ENCODE measurements at places on chromosomes 5 and 9.

- DNase-seq = no peak
- no peaks in the 10 kb centered on the region for H3K27me3 ChIP-seq
- peak overlapping the region; percentile 51 for H3K27ac ChIP-seq
- no peaks in the 10 kb centered on the region for H3K36me3 ChIP-seq
- no peak overlapping the region for H3K4me3 ChIP-seq
Measured at GRCh38 chr5:158769696-158770095, 330.0 kb downstream of the EBF1 start.

DNA sequence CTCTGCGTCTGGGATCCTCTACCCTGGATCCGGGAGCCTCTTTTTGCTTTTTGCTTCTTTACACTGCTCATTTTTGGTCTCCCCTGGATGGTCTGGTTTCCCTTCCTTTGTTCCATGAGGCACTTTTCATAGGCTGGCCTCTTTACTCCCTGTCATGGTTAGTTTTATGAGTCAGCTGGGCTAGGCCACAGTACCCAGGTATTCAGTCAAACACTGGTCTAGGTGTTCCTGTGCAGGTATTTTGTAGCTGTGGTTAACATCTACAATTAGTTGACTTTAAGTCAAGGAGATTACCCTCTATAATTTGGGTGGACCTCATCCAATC, 17.5 kb downstream of the ANKRD33B start:
- peak overlapping the region; percentile 54 for H3K27ac ChIP-seq
- H3K4me3 ChIP-seq = no peak overlapping the region
- no peaks in the 10 kb centered on the region for H3K36me3 ChIP-seq
- no peaks in the 10 kb centered on the region for H3K27me3 ChIP-seq
- H3K4me1 ChIP-seq = peaks cover 42% of the 10 kb centered on the region

- H3K36me3 ChIP-seq = no peaks in the 10 kb centered on the region
- peaks cover 25% of the 10 kb centered on the region for H3K4me1 ChIP-seq
- no peaks in the 10 kb centered on the region for H3K27me3 ChIP-seq
- no peak overlapping the region for H3K27ac ChIP-seq
- DNase-seq = no peak
Measured at GRCh38 chr5:127515693-127516440, 1.6 kb upstream of the PRRC1 start.

- no peak overlapping the region for H3K27ac ChIP-seq
- H3K4me1 ChIP-seq = no peaks in the 10 kb centered on the region
Measured at GRCh38 chr5:167207081-167207480, 1084.4 kb upstream of the WWC1 start.

DNA sequence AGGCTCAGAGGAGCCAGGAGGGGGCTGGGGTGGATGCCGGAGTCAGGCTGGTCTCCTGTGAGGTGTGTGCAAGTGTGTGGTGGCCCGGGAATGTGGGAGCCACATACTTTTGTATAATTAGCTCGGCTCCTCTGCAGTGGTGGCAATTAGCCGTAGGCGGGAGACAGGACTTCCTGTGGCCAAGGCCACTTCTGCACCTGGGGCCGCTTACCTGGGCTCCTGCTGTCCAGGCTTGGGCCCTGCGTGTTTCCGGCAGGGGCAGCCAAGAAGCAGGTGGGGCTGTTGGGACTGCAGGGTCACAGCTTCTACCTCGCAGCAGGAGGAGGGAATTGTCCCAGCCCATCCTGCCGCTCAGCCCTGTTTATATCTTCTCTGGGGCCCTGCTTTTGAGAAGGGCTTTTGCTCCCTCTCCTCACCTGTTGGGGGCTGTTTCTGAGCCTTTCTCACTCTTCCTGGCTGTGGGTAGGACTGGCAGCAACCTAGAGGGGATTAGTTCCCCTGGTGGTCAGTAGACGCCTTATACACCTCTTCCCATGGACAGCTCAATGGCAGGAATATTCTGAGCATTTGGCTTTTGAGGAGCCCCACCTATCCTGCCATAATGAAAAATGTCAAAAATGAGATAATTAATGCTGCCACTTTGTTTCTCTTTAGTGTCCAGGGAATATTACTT, 145.4 kb upstream of the PITX1 start:
- H3K27me3 ChIP-seq = no peaks in the 10 kb centered on the region
- H3K27ac ChIP-seq = no peak overlapping the region

DNA sequence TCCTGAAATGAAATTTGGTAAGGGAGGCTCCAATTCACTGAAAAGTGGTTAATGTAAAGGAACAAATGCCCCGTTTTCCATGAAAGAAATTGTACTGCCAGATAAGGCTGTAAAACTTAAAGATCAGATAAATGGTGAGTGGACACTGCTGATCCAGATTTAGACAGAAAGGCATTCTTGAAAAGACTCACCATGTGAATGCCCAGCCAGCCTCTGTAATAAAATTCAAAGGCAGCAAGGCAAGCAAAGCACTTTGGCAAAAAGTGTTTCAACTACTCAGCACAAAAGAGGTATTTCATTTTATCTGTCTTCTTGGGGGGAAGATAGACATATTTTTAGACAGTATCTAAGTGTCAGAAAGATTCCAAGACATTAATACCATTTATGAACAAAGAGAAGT, 133.6 kb downstream of the MLLT3 start:
- no peak overlapping the region for H3K27ac ChIP-seq
- no peaks in the 10 kb centered on the region for H3K27me3 ChIP-seq
- H3K36me3 ChIP-seq = no peaks in the 10 kb centered on the region
- no peak for DNase-seq
- H3K4me3 ChIP-seq = no peak overlapping the region

GRCh38 chr9:83065233-83065632, 2.3 kb upstream of the RASEF start:
- H3K27ac ChIP-seq = no peak overlapping the region
- H3K4me1 ChIP-seq = peaks cover 23% of the 10 kb centered on the region
- DNase-seq = no peak
- H3K36me3 ChIP-seq = no peaks in the 10 kb centered on the region
- H3K4me3 ChIP-seq = no peak overlapping the region

DNA sequence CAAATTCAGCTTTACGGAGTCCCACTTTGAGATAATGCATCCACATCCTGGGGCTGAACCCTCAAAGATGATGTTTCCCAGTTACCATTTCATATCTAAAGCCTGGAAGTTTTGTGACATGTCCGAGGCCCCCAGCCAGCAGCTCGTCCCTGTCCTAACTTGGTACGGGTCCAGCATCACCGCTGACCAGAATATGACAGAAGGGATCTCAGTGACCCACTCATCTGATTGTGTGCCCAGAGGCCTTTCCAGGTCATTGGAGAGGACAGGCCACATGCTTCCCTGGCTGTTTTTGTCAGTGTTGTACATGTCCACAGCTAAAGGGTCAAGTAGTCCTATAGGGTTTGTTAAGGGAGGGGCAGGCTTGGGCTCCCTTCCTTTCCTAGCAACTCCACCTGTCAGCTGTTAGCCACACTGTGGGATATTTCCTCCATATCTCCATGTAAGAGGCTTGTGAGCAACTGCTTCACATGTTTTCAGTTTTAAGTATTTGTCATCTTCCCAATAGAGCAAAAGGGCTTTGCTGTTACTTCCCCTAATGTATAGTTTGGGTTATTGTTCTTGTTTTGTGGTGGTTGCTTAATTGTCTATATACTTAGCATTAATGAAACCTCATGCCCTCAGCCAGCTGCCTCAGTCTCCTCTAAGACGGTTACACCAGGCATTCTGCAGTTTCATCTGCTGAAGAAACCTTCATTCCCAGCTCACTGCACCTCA, 33.4 kb downstream of the SECISBP2 start:
- H3K27ac ChIP-seq = no peak overlapping the region
- H3K4me3 ChIP-seq = no peak overlapping the region
- peak; percentile 69 for DNase-seq
- H3K4me1 ChIP-seq = no peaks in the 10 kb centered on the region
- H3K36me3 ChIP-seq = no peaks in the 10 kb centered on the region

DNA sequence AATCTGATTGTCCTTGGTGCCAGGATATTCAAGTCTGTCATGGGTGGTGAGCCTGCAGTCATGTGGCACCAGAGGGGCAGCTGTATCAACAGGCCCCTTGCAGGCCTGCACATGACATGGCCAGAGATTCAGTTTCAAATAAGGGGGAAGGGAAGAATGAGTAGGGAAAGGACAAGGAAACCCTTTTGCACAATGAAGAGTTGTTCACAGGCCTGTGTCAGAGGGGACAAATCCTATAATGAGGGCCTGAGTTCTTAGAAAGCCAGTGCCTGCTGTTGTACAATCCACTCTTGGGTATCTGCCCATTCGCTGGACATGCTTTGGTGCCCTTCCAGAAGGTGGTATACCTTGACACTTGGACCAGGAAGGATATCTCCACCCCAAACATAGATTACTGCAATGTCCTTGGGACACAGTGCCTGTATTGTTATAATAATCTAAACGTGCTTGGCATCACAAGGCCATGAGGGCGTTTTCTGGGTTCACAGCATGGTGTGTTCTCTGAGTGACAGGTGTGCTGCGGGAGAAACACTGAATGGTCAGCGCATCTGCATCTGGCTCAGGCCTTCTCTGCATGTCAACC, 1.9 kb upstream of the TMEM171 start:
- no peak for DNase-seq
- H3K27me3 ChIP-seq = no peaks in the 10 kb centered on the region
- H3K4me3 ChIP-seq = no peak overlapping the region
- no peak overlapping the region for H3K27ac ChIP-seq

GRCh38 chr5:170773024-170773985, 10.2 kb upstream of the GABRP start:
- no peaks in the 10 kb centered on the region for H3K27me3 ChIP-seq
- no peaks in the 10 kb centered on the region for H3K36me3 ChIP-seq
- H3K4me3 ChIP-seq = no peak overlapping the region
- H3K27ac ChIP-seq = no peak overlapping the region
- no peak for DNase-seq

- peaks cover 14% of the 10 kb centered on the region for H3K4me1 ChIP-seq
- no peaks in the 10 kb centered on the region for H3K36me3 ChIP-seq
- DNase-seq = no peak
- no peaks in the 10 kb centered on the region for H3K27me3 ChIP-seq
- no peak overlapping the region for H3K4me3 ChIP-seq
Measured at GRCh38 chr9:99079542-99079941, 25.4 kb upstream of the TGFBR1 start.

DNA sequence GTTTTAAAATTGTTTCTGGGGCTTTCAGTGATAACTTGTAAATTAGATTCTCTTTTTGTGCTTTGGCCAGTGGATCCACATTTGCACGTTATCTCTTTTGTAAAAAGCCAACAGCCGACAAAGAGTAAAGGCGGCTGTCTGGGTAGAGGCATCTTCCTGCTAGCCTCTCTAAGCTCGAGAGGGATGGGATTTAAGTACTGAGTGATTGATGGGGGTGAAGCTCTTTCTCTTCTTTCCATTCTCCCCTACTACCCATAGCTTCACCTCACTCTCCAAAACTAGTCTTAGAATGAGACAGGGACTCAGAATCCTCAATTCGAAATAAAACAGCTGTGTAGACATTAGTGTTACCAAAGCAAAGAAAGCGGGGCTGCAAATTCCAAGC, 3.4 kb downstream of the PBX3 start:
- H3K27ac ChIP-seq = peak overlapping the region; percentile 94
- H3K4me3 ChIP-seq = peak overlapping the region; percentile 70
- H3K36me3 ChIP-seq = no peaks in the 10 kb centered on the region

- H3K4me3 ChIP-seq = no peak overlapping the region
- H3K27me3 ChIP-seq = no peaks in the 10 kb centered on the region
- no peak overlapping the region for H3K27ac ChIP-seq
- H3K36me3 ChIP-seq = no peaks in the 10 kb centered on the region
- DNase-seq = no peak
Measured at GRCh38 chr9:26662476-26662875, 230.1 kb downstream of the CAAP1 start.

- no peaks in the 10 kb centered on the region for H3K27me3 ChIP-seq
- H3K27ac ChIP-seq = no peak overlapping the region
- H3K4me1 ChIP-seq = peaks cover 7% of the 10 kb centered on the region
- H3K4me3 ChIP-seq = no peak overlapping the region
- H3K36me3 ChIP-seq = no peaks in the 10 kb centered on the region
- no peak for DNase-seq
Measured at GRCh38 chr9:107929443-107929842, 439.9 kb upstream of the KLF4 start.

- H3K4me1 ChIP-seq = peaks cover 8% of the 10 kb centered on the region
- no peaks in the 10 kb centered on the region for H3K36me3 ChIP-seq
- no peak overlapping the region for H3K27ac ChIP-seq
- DNase-seq = no peak
- H3K4me3 ChIP-seq = no peak overlapping the region
- no peaks in the 10 kb centered on the region for H3K27me3 ChIP-seq
Measured at GRCh38 chr9:116647515-116647809, 39.6 kb upstream of the TRIM32 start.

GRCh38 chr5:123549256-123549904, 37.4 kb downstream of the CSNK1G3 start:
- no peaks in the 10 kb centered on the region for H3K36me3 ChIP-seq
- no peak overlapping the region for H3K4me3 ChIP-seq
- no peak overlapping the region for H3K27ac ChIP-seq
- no peaks in the 10 kb centered on the region for H3K4me1 ChIP-seq
- no peak for DNase-seq

DNA sequence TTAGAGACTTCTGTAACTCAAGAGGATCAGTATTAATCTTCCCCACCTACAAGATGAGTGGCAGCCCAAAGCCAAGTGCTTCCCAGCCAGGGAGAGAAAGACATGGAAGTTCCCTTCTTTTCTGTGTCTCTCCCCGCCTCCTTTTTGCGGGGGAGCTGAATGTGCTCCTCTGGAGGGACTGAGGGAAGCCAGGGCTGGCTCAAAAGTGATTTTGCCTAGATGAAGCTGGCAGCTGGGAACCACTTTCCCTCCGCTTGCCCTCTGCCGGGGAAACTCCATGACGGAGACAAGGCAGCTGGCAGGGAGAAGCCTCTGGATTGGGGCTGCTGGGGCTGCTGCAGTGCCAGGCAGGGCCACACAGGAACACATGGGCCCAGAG, 24.4 kb downstream of the EGR1 start:
- H3K27me3 ChIP-seq = no peaks in the 10 kb centered on the region
- H3K4me1 ChIP-seq = peaks cover 37% of the 10 kb centered on the region
- H3K27ac ChIP-seq = no peak overlapping the region
- no peak overlapping the region for H3K4me3 ChIP-seq
- no peak for DNase-seq
- no peaks in the 10 kb centered on the region for H3K36me3 ChIP-seq

- H3K27ac ChIP-seq = peak overlapping the region; percentile 73
- peaks cover 23% of the 10 kb centered on the region for H3K4me1 ChIP-seq
- no peaks in the 10 kb centered on the region for H3K36me3 ChIP-seq
- peaks cover 6% of the 10 kb centered on the region for H3K27me3 ChIP-seq
- no peak for DNase-seq
Measured at GRCh38 chr5:83475391-83475863, 3.9 kb downstream of the VCAN start.

- H3K4me1 ChIP-seq = no peaks in the 10 kb centered on the region
- H3K27ac ChIP-seq = no peak overlapping the region
- H3K4me3 ChIP-seq = no peak overlapping the region
- H3K27me3 ChIP-seq = no peaks in the 10 kb centered on the region
- H3K36me3 ChIP-seq = no peaks in the 10 kb centered on the region
Measured at GRCh38 chr9:131951905-131952304, 127.8 kb downstream of the MED27 start.

GRCh38 chr5:131758520-131758900, 38.3 kb downstream of the FNIP1 start:
- H3K4me1 ChIP-seq = peaks cover 44% of the 10 kb centered on the region
- no peaks in the 10 kb centered on the region for H3K27me3 ChIP-seq
- H3K27ac ChIP-seq = no peak overlapping the region
- DNase-seq = no peak
- H3K4me3 ChIP-seq = no peak overlapping the region

Data from vagina (tissue), 2 donors.